ENCODE measurements at places on chromosomes 3 and 15.

DNA sequence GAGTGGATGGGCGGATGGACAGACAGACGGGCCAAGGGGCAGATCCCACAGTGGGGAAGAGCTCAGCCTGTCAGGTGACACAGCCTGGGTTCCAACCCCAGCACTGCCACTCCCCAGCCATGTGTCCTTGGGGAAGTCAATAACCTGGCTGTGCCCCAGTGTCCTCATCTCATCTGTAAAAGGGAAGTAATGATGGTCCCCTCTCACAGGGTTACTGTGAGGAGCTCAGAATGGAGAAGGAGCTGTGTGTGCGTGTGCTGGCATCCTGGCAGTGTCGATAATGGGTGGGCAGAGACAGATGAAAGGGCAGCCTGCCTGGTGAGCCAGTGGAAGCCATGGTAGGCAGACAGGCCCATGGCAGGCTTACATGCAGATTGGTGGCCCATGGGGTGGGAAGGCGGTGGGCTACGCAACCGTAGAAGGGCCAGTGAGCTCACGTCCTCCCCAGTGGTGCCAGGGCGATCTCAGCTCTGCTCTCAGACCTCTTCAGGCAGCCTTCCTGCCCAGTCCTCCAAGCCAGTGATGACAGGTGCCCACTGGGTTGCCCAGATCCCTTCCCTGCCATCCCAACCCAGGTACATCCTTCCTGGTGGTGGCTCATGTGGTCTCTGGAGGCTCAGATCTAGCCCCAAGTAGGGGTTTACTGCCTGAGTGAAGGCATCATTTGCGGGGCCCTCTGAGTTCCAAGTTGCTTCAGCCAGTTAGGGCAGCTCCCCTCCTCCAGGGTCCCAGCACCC is 2.3 kb upstream of the DNAJB8 start:
- no peak for DNase-seq

DNA sequence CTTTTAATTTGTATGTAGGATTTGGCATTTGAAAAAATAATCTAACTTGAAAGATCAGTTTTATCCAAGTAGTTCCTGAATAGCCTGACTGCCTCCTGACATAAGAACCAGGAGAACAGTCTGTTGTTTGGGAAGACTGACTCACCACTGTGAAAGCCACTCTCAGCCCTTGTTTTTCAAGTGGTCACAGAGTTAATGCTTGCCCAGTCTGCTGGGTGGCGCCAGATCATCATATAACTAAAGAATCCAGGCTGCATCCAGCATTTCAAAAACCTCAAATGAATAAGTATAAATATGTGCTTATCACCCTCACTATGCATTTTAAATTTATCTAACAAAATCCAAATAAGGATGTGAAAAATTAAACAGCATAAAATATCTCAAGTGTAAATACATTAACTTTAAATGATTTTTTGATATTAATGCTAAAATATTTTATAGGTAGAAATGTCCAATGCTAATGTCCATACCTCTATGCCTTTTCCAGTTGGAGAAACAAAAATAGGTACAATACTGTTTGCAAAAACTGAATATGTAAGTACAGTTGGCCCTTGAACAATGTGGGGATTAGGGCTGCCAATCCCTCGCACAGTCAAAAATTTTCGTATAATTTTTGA is 26.9 kb upstream of the ZBBX start:
- DNase-seq: no peak

DNA sequence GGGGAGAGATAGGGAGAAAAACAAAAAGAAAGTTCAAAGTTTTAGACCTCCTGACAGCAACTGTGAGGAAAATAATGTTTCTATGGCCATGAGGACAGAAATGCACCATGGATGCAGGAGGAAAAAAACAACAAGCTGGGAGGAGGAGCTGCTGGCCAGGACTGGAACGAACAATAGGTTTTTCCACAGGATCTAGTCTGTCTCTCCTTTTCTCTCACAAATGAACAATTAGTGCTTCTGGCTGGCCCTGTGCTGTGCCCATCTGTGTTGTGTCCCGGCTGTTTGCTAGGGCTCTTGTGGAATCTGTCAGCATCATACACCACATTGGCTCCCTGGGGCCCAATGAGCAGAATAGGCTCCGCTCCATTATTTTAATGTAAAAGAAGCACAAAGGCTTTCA is 15.2 kb downstream of the GK5 start:
- no peak for DNase-seq

DNA sequence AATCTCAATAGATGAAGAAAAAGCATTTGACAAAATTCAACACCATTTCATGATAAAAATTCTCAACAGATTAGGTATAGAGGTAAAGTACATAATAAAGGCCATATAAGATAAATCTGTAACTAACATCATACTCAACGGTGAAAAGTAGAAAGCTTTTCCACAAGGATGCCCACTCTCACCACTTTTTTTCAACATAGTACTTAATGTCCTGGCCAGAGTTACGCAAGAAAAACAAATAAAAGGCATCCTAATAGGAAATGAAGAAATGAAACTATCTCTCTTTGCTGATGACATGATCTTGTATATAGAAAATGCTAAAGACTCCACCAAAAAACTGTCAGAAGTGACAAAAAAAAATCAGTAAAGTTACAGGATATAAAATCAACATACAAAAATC is 33.0 kb downstream of the THBS1 start:
- DNase-seq: no peak

- no peak for DNase-seq
Observed at GRCh38 chr15:79307251-79307650, 3.7 kb upstream of the TMED3 start.

DNA sequence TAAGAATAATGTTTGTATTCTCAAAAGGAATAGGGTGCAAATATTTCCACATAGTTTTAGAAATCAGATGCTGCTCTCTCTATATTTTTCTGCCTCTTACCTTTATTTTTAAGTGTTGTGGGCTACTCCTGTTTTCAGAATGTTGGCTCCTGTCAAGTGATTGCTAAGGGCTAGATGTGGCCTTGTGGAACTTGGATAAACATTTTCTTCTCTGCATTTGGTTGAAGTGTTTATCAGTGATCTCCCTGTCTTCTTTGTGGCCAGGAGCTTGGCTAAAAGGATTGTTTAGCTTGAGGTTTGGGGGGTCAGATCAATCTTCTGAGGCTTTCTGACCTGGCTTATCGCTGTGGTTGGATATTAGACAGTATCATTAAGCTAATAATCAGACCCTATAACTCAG is 112.6 kb downstream of the TCF12 start:
- no peak for DNase-seq

GRCh38 chr3:177647876-177648275 is 450.6 kb upstream of the TBL1XR1 start:
- DNase-seq: no peak

DNA sequence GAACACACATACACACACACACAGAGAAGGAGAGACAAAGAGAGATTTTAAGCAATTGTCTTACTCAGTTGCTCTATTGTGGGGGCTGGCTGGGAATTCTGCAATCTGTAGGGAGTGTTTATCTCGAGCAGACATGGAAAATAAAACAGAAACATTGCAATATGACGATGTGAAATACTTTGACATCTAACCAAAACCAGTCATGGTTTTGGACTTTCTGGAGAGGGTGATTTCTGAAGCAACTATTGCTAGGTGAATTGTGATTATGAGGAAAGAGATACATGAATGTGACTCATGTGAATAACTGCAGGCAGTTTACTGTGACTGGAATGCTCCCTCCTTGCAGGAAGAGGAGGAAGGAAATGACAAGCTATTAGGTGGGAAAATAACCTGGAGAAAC is 12.3 kb upstream of the PHLDB2 start:
- DNase-seq: no peak

- no peak for DNase-seq
Observed at GRCh38 chr3:26621176-26621575, 1.4 kb upstream of the LRRC3B start.

- no peak for DNase-seq
Observed at GRCh38 chr15:58407778-58408177, 24.0 kb upstream of the LIPC start.

GRCh38 chr3:184459355-184459754 is 79.5 kb downstream of the CHRD start:
- DNase-seq: no peak

DNA sequence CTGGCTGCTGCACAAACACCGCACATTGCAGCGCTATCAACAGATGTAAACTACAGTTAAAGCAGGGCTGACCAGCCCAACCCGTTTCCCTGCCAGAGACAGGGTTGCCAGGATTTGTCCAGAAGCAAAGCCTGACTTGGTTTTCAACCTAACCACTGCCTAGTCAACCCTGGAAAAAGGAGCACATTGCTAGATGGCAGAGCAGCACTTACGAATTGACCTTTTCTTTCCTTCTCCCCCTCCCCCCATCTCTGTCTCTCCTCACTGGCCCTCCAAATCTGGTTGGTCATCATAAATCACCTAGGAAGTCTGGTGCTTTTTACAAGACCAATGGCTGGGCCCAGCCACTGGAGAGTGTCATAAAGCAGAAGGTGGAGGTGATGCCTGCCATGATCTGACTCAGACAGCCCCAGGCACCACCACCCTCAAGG is 51.3 kb downstream of the ABCC5 start:
- no peak for DNase-seq

DNA sequence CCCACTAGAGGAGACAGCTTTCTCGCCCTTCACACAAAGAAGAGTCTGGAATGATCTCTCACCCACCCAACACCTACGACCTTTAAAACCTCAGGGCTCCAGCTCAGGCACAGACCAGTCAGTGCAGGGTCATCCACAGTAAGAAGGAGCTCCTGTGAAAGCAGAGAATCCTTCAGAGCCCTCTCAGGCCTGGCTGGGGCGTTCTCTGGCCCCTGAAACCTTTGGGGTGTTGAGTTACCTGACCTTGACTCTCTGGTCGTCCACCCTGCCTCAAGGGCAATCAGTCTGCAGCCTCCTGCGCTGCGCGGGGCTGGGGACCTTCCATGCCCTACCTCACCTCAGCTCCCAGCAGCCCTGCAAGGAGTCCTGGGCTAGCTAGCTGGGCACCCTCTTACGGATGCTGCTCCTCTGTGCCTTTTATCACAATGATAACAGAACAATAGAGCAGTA is 106.2 kb downstream of the ADCY5 start:
- DNase-seq: no peak

DNA sequence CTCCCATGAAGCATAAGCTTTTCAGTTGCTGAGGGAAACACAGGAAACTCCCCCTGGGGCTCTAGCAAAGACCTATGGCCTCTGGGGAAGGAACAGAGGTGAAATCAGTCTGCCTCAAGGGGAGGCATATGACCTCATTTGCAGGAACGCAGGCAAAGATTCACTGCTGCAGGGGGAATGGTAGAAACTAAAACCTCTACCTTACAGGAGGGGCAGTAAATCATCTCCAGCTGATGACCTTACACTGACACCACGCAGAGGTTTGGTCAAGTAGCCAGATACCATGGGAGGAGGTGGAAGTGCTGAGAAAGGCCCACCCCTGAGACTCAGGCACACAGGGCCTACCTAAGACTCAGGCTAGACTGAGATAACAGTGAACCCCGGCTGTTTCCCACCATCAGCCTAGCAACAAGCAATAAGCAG is 81.1 kb downstream of the RAD18 start:
- DNase-seq: no peak

DNA sequence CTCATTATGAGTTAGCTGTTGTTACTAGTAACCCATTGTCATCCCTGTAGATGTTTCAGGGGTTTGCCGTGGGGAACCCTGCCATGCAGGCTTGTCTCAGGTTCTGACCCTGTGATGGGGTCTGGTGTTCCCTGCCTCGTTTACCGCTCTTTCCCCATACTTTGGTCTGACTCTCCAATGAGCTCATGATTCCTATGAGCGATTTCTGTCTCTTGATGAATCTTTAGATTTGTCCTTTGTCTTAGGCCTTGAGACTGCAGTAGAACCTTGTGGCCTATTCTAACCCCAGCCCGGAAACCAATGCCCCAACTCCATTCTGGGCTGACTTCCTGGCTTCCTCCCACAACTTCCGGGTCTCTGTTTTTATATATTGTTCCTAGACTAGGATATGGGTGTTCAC is 11.3 kb upstream of the IQGAP1 start:
- no peak for DNase-seq

- no peak for DNase-seq
Observed at GRCh38 chr3:180138871-180139270, 102.1 kb upstream of the PEX5L start.

- DNase-seq: no peak
Observed at GRCh38 chr3:126477061-126477380, 1.3 kb upstream of the ZXDC start.

GRCh38 chr15:61070111-61070901 is 158.8 kb downstream of the RORA start:
- no peak for DNase-seq

- no peak for DNase-seq
Observed at GRCh38 chr3:72678867-72679266, 169.4 kb downstream of the SHQ1 start.

GRCh38 chr15:66819084-66819483 is 117.0 kb downstream of the SMAD6 start:
- DNase-seq: no peak

DNA sequence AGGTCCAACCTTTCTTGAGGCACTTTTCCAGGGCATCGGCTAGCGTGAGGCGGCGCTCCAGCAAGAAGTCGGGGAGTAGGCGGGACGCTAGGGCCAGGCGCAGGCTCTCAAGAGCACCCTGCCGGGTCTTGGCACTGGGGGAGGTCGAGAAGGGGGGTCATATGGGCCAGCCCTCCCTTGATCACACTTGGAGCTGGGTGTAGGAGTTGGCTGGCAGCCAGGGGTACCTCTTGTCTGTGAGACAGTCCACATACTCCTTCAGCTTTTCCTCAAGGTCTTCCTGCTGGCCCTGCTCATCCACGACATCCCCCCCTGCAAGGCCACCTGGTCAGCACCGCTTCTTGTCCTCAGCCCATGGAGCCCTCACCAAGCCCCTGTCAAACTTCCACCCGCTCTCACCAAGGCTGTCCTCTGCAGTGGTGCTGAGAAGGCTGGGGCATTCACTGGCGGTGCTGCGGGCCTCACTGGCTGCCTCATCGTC is 2.0 kb downstream of the IFRD2 start:
- no peak for DNase-seq

DNA sequence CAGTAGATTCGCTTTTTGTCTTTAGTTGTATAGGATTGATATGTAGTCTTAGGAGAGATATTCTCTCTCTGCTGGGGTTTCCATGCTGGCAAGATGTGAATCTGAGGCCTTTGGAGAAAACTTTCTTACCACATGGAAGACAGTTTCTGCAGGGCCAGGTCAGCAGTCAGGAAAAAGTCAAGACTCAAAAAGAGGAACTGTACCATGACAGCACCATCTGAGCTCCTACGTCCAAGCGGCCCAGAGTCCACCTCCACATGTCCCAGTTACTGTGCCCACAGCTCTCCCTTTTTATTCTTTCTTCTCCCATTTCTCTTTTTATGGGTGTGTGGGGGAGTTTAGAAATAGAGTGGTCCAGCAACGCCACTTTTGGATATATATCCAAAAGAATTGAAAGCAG is 172.0 kb downstream of the MTHFS start:
- DNase-seq: no peak

DNA sequence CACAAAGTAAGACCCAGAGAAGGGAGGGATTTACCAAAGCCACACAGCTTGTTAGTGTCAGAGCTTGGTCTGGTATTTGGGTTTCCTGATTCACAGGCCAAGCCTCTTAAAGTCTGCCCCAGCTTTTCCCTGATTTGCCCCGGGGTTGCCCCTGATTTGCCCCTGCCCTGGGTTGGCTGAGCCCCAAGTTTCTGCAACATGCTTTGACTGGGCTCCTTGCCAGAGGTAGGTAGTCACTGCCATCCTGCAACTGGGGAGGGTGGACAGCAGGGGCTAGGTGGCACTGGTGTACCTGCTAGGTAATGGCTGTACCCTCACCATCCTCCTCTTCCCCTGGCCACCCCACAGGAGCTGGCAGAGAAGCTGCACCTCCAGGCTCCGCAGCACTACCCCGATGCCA is 2.5 kb downstream of the MPI start:
- no peak for DNase-seq
